CD8-positive, alpha-beta memory T cell (primary cell): ENCODE measurements at places on chromosomes 7 and 10.

DNA sequence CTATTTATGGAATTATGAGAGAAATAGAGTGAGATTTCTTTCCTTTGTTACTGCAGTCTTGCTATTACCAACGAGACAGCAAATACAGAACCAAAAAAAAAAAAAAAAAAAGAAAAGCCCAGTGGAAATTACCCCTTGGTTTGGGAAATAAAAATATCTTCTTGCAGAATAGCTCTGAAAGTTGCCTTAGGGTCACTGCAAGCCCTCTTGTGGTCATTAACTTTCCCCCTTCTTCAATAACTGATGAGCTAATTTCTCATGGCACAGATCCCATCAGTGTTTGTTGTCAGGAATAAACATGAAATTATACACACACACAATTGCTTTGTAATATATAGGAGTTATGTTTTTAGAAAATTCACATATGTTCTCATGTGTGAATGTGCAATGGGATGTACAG is 111.0 kb upstream of the FEZF1 start:
- H3K36me3 ChIP-seq = no peaks in the 10 kb centered on the region
- H3K27ac ChIP-seq = no peak overlapping the region
- H3K27me3 ChIP-seq = no peaks in the 10 kb centered on the region
- no peak overlapping the region for H3K4me3 ChIP-seq

DNA sequence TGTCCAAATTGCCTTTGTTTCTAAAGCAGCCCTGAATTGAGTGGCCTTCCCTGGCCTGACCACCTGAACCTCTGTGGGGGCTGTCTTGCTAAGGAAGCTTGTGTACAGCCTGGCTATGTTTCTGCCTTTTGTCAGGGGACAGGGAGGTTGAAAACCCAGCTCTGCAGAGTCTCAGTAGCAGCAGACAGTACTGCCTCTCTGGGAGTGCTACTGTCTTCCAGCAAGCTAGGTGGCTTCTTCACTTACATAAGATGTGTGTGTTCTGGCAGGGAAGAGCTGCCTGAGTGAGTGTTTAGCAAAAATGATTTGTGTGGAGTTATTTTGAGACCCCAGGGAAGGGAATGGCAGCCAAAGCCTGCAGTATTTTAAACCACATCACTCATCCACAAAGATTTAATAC is 57.4 kb downstream of the LRRC4 start:
- no peaks in the 10 kb centered on the region for H3K4me1 ChIP-seq
- H3K36me3 ChIP-seq = peaks cover 16% of the 10 kb centered on the region
- no peak for DNase-seq
- no peak overlapping the region for H3K27ac ChIP-seq

DNA sequence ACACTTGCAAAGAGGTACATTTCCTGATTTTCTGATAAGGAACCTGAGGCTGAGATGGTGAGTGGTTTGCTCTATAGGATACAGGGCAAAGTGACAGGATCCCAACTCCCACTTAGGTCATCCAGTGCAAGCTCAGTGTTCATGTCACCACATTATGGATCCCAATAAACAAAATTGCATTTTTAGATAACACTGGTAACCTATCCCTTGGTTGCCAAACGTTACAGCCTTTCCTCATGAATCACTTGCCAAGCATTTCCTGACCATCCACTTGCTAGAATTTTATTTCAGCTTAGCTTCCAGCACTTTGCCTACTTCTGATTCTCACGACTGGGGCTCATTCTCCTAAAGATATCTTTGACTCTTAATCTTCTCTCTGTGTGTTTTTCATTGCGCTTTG is 131.4 kb upstream of the ODAD2 start:
- no peak overlapping the region for H3K4me3 ChIP-seq
- no peak overlapping the region for H3K27ac ChIP-seq
- no peaks in the 10 kb centered on the region for H3K27me3 ChIP-seq

GRCh38 chr10:69411476-69411875 is 5.2 kb downstream of the TACR2 start:
- H3K4me3 ChIP-seq = no peak overlapping the region
- peaks cover 15% of the 10 kb centered on the region for H3K4me1 ChIP-seq
- DNase-seq = no peak

DNA sequence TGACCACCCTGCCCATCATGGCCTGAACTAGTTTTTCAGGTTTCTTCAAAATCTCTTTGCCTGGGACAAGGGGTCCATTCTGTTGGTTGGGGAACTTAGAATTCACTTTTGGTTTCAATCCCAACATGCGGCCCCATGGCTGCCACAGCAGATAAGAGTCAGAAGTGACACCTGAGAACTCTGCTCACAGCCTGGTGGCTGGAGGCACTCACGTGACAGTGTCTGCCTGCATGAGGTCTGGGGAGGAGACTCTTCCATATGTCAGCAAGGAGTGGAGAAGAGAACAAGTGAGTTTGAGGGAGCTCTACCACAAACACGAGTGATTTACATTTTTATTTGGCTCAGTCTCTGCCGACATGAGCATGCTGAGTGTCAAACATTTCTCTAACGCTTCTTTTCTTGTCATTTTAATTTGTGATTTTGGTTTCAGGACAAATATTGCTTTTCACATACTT is 370.4 kb downstream of the TNS3 start:
- H3K4me1 ChIP-seq = no peaks in the 10 kb centered on the region
- DNase-seq = no peak
- H3K36me3 ChIP-seq = no peaks in the 10 kb centered on the region
- H3K4me3 ChIP-seq = no peak overlapping the region

- H3K4me3 ChIP-seq = no peak overlapping the region
- no peak overlapping the region for H3K27ac ChIP-seq
- H3K27me3 ChIP-seq = no peaks in the 10 kb centered on the region
- no peak for DNase-seq
These were observed 389.0 kb downstream of the GRID1 start for GRCh38 chr10:85977642-85978041.

GRCh38 chr10:99341860-99342490 is 12.8 kb downstream of the CNNM1 start:
- H3K36me3 ChIP-seq = no peaks in the 10 kb centered on the region
- no peak overlapping the region for H3K4me3 ChIP-seq
- DNase-seq = no peak

- DNase-seq = no peak
- H3K4me3 ChIP-seq = no peak overlapping the region
- H3K27ac ChIP-seq = no peak overlapping the region
- H3K36me3 ChIP-seq = peaks cover 7% of the 10 kb centered on the region
- H3K4me1 ChIP-seq = peaks cover 46% of the 10 kb centered on the region
- no peaks in the 10 kb centered on the region for H3K27me3 ChIP-seq
These were observed 2.2 kb upstream of the CHCHD1 start for GRCh38 chr10:73779539-73780197.

DNA sequence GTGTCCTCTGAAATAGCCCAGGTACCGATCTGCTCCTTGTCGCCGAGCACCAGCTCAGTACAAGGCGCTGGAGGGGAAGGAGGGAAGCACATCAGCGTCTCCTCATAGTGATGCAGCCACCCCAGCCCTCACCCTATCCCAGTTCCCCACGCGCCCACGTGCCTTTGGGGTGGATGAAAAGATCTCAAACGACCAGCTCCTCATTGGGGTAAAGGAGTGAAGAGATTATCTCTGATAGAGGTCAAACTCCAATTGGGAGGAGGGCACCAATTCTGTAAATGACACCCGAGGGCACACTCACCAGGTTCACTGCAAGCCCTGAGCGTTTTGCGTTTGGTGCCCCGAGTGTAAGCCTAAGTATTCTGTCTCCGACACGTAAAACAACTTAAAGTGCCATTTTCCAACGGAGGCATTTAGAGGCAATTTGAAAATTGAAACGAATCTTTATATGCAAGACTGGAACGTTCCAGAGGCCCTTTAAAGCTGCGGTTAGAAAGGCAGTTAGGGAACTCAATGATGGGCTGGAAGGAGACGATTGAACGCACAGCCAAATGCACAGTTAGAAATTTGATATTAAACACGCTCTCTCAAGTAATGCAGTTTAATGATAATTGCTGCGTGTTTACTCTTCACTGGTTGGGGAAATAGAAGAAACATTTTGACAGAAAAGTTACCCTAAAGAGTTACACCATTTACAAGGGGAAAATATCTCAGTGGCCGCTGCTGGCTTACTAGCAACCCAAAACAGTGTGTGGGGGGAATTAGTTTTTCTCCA is 8.9 kb upstream of the EMX2 start:
- no peak for DNase-seq
- no peaks in the 10 kb centered on the region for H3K36me3 ChIP-seq
- no peaks in the 10 kb centered on the region for H3K4me1 ChIP-seq
- H3K4me3 ChIP-seq = no peak overlapping the region
- H3K27ac ChIP-seq = no peak overlapping the region
- peaks cover 21% of the 10 kb centered on the region for H3K27me3 ChIP-seq

DNA sequence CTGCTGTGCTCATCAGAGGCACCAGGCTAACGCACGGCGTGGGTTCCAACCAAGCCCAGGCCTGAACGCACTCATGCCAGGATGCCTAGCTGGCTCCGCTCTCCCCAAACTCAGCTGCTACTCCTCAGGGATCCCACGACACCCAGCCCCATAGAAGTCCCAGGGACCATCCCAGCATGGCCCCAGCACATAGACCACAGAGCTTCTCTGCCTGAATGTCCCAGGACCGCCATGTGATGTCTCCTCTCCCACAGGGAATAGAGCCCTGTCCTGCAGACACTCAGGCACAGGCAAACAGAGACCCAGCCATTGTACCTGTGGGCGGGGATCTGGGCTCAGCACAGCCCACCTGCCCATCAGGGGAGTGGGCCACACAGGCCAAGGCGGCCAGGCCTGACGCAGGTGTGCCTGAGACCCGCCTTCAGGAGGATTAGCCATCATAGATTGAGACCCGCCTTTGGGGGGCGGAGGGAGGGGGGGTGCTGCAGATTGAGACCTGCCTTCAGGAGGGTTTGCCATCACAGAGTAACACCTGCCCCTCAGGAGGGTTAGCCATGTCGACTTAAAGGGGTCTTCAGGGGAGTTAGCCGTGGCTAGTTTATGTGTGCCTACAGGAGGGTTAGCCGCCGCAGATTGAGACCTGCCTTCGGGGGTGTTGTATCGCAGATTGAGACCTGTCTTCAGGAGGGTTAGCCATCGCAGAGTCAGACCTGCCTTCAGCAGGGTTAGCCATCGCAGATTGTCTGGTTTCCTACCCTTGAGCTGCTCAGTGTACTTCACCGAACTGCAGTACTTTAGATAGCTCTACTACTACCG is 29.0 kb downstream of the RASGEF1A start:
- no peaks in the 10 kb centered on the region for H3K36me3 ChIP-seq
- no peaks in the 10 kb centered on the region for H3K4me1 ChIP-seq
- DNase-seq = no peak
- no peak overlapping the region for H3K4me3 ChIP-seq

GRCh38 chr10:53719658-53720057 is 947.1 kb upstream of the MBL2 start:
- H3K36me3 ChIP-seq = no peaks in the 10 kb centered on the region
- H3K27me3 ChIP-seq = no peaks in the 10 kb centered on the region
- no peak overlapping the region for H3K4me3 ChIP-seq
- H3K4me1 ChIP-seq = no peaks in the 10 kb centered on the region

GRCh38 chr10:75143353-75143752 is 31.9 kb downstream of the SAMD8 start:
- H3K27me3 ChIP-seq = no peaks in the 10 kb centered on the region
- H3K4me1 ChIP-seq = peaks cover 4% of the 10 kb centered on the region
- H3K36me3 ChIP-seq = no peaks in the 10 kb centered on the region

- no peaks in the 10 kb centered on the region for H3K27me3 ChIP-seq
- H3K27ac ChIP-seq = no peak overlapping the region
- H3K36me3 ChIP-seq = no peaks in the 10 kb centered on the region
- H3K4me3 ChIP-seq = no peak overlapping the region
- no peaks in the 10 kb centered on the region for H3K4me1 ChIP-seq
These were observed 68.8 kb upstream of the PITRM1 start for GRCh38 chr10:3241274-3241921.

DNA sequence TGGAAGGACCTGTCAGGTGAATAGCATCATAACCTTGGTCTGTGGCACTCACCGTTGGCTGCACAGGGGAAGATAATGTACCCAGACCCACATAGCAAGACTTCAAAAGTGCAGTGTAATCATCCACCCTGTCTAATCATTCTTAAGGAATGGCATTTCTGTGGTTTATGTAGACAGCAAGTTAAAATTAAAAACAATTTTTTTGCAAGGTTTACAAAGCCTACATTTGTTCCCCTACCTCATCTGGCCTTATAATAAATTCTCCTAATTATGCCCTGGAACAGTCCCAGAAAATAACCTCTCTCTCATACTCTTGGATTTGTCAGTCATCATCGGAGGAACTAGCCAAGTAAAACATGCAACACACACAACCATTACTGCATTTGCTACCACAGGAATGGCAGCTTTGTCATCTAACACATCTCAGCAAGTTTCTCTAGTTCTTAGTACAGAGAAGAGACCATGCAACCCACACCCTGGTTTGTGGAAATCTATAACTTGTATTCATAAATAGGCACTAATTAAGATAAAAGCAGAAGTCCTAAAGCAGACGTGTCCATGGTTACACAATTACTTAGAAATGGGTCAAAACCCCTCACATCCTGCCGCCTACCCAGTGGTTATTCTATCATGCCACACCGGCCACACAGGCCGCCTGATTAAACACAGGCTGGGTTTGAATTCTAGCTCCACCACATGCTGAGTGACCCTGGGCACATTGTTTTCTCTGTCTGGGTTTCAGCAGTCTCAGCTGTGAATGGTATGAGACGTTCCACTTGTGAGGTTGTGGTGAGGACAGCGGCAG is 19.1 kb downstream of the ABLIM1 start:
- H3K27me3 ChIP-seq = no peaks in the 10 kb centered on the region
- H3K27ac ChIP-seq = no peak overlapping the region
- no peaks in the 10 kb centered on the region for H3K4me1 ChIP-seq
- no peaks in the 10 kb centered on the region for H3K36me3 ChIP-seq
- DNase-seq = no peak

GRCh38 chr7:98841179-98841997 is 28.4 kb downstream of the TMEM130 start:
- H3K27ac ChIP-seq = no peak overlapping the region
- H3K27me3 ChIP-seq = no peaks in the 10 kb centered on the region
- no peaks in the 10 kb centered on the region for H3K4me1 ChIP-seq
- peak; percentile 44 for DNase-seq

GRCh38 chr7:152883858-152884257 is 124.3 kb downstream of the ACTR3B start:
- no peak overlapping the region for H3K27ac ChIP-seq
- H3K4me1 ChIP-seq = no peaks in the 10 kb centered on the region
- no peaks in the 10 kb centered on the region for H3K27me3 ChIP-seq
- no peak overlapping the region for H3K4me3 ChIP-seq
- DNase-seq = no peak

- H3K36me3 ChIP-seq = no peaks in the 10 kb centered on the region
- peaks cover 16% of the 10 kb centered on the region for H3K4me1 ChIP-seq
- no peak overlapping the region for H3K27ac ChIP-seq
- H3K27me3 ChIP-seq = peaks cover 15% of the 10 kb centered on the region
- DNase-seq = no peak
- no peak overlapping the region for H3K4me3 ChIP-seq
These were observed 82.9 kb downstream of the KIAA1549 start for GRCh38 chr7:138898255-138898654.

GRCh38 chr10:91820144-91820543 is 21.9 kb downstream of the TNKS2 start:
- H3K4me1 ChIP-seq = no peaks in the 10 kb centered on the region
- no peak for DNase-seq
- no peak overlapping the region for H3K27ac ChIP-seq

- no peak overlapping the region for H3K4me3 ChIP-seq
- H3K4me1 ChIP-seq = no peaks in the 10 kb centered on the region
- no peaks in the 10 kb centered on the region for H3K36me3 ChIP-seq
- H3K27ac ChIP-seq = no peak overlapping the region
- H3K27me3 ChIP-seq = no peaks in the 10 kb centered on the region
These were observed 363.3 kb upstream of the MBL2 start for GRCh38 chr10:53135897-53136253.

- peaks cover 3% of the 10 kb centered on the region for H3K27me3 ChIP-seq
- no peaks in the 10 kb centered on the region for H3K36me3 ChIP-seq
- no peak overlapping the region for H3K4me3 ChIP-seq
These were observed 30.9 kb downstream of the KCNMA1 start for GRCh38 chr10:77606751-77607150.

- no peak overlapping the region for H3K27ac ChIP-seq
- H3K4me3 ChIP-seq = no peak overlapping the region
- DNase-seq = no peak
- H3K27me3 ChIP-seq = no peaks in the 10 kb centered on the region
These were observed 64.0 kb downstream of the CACNB2 start for GRCh38 chr10:18204039-18204835.
